ENCODE measurements at places on chromosomes 3 and 15.

GRCh38 chr3:57154470-57155309, 10.5 kb downstream of the IL17RD start:
- no peak for DNase-seq

GRCh38 chr3:186679151-186679550, 13.3 kb downstream of the HRG start:
- no peak for DNase-seq

GRCh38 chr15:83659417-83659812, 5.5 kb downstream of the ADAMTSL3 start:
- no peak for DNase-seq

DNA sequence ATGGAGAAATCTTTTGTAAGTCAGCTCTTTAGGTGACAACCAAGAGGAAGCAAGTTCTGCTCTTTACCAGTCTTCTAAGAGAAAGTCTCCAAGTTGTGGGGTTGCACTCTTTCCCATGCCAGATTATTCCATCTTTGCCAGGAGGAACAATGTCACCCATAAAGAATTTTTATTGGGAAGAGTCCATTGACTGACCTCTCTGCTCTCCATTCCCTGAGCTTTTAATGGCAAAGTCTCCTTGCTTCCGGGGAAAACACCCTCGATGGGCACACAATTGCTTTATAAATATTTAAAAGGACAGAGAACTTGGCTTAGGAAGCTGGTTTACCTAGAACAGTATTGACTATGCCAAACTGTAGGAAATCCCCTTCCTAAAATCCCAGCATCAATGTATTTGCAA, 19.9 kb upstream of the UBE2E1 start:
- no peak for DNase-seq

- DNase-seq, result no peak
Observed at GRCh38 chr3:110564674-110565073, 506.9 kb upstream of the NECTIN3 start.

- DNase-seq, result no peak
Observed at GRCh38 chr3:46449755-46450552, 14.8 kb downstream of the LTF start.

DNA sequence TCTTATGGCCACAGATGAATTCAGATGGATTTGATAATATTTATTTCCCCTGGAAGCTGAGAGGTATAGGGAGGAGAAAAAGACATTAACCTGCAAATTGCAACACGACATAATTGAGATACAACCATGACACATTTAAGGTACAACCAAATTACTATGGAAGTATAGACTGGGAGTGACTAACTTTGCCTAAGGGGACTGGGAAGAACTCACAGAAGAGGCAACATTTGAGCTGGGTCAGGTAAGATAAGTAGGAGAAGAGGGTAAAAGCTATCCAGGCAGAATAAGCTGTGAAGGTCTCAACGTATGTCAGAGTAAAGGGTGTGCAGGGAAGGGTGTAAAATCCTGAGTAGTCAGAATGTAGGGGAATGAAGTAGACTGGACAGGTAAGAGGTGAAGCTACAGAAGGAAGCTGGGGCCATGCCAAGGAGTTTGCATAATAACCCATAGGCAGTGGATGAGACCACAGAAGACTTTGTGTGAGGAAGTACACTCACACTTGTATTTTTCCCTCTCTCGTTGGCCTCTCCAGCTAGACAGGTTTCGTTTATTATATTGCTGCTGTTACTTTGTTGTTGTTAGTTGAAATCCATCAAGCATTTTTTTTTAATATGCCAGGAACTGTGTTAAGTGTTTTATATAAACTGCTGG, 28.0 kb upstream of the PTX3 start:
- DNase-seq, result no peak

DNA sequence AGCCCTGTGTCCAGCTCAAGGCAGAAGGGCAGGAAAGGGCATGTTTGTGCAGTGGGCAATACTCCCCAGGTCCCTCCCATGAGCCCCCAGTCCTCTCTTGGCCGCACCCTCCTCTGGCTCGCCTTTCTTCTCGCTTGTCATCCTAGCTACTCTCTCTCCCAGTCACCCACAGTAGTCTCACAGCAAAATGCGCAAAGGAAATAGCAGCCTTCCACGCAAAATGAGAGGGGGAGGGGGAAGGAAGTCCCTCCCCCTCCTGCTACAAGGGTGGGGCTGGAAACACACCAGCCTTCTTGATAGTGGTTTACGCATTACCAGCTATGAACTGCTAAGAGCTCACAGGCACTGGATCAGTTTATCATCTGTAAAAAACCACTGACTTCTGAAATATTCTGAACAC, 83.8 kb downstream of the GADL1 start:
- DNase-seq, result peak; percentile 2

DNA sequence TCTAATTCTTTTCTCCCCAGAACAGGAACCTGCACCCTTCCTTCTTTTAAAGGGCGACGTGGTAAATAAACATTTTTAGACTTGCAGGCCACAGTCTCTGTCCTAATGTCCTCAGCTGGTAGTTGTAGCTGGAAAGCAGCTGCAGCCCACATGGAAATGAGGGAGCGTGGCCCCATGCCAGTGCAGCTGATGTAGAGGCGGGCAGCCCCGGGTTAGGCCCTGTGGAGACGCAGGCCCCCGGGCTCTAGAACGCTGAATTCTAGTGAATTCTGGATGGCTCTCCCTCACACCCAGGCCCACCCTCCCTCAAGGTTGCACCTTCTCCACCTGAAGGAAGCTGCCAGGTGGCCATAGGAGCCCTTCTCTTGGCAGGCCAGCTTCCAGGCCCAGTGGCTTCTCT, 52.3 kb downstream of the PGPEP1L start:
- no peak for DNase-seq

- no peak for DNase-seq
Observed at GRCh38 chr3:124217542-124217941, 225.6 kb upstream of the ROPN1 start.

DNA sequence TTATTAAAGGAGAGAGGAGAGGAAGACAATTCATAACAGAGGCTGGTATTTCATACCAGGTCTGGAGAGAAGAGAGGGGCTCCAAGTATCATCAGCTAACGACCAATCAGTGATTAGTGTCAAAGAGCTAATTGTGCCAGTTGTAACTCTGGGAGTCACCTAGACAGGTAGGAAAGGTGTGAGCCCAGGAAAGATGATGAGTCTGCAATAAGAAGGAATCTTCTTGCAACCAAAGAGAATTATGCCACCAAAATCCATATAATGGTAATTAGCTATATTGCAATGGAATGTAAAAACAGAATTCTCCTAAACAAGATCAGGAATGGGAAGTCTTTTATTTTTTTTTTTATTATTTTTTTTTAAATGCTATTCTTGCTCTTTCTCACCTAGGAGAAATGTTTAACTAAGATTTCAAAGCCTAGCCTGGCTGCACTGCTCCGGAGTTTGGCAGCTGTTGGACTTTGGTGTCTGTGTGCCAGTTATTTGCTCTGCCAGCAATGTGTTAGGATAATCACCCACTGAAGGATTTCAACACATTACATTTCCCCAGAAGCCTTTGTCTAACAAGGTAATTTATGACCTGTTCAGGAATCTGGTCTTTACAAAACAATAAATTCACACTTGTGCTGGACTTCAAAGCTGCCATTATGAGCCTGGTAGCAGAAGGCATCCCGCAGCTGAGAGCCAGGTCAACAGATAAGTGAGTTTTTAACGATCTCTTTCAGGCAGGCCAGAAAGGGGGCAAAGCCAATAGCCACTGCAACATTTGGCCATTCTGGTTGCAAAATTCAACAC, 89.4 kb downstream of the FOXB1 start:
- DNase-seq, result no peak

GRCh38 chr15:33831646-33832045, 136.7 kb upstream of the CHRM5 start:
- DNase-seq, result no peak

GRCh38 chr15:34514251-34514670, 69.2 kb downstream of the GOLGA8B start:
- no peak for DNase-seq

DNA sequence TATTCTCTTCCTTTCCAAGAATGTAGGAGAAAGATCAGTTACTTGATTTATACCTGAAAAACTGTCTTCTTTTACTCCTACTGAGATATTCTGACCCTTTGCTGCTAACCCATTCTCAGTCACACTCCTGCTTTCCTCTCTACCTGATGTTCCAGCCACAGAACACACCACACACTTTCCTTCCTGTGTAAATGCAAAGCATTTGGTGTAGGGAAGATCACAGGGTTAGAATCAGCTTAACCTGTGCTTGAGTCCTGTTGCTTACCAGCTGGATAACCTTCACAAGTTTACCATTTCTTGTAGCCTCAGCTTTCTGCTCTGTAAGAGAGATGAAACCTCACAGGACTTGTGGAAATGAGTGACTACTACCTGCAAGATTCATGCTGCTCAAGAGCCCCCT, 489.8 kb upstream of the GOLIM4 start:
- no peak for DNase-seq

GRCh38 chr3:186166036-186166435, 57.1 kb upstream of the ETV5 start:
- no peak for DNase-seq

DNA sequence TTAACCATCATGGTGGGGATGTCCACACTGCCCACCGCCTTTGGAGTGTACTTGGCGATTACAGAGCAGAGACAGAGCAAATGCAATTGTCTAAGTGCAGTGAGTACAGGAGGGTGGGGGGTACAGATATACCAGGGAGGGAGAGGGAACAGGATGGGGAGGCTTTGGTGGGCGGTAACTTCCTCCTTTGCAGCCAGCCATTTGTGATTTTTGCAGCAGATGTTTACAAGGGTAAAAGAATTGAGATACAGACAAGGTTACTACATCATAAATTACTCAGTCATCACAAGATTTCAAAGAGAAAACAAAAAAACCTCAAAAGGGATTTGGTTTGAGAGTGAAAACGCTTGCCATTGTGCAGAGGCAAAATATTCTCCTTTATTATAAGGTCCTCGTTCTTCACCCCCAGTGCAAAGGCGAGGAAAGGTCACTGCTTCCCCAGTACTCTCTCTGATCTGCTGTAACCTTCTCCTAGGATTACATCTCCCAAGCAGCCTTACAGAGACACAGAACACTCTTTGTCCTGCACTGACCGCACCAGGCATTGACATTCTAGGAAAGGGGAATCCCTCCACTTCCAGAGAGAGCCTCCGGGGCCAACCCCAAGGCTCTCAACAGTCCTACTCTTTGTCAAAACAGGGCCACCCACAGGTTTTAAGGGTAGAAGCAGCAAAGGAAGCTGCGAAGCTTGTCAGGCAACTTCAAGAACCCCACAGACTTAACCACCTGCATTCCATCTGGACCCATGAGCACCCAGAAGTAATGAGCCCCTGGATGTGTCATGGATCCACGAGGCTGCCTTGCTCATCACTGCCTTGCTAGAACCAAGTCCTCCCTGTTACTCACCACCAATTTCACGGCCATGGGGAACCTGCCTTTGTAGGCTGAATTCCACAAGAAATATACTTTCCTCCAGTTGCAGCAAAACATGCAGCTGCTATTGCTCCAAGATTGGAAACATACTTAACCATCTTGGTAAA, 117.3 kb downstream of the ADAMTS17 start:
- no peak for DNase-seq
